ENCODE measurements at places on chromosomes 16 and 17.
A peak's percentile ranks its signal among the peaks of the same experiment; 100 is the strongest.

- no peak for DNase-seq
Measured at GRCh38 chr16:88472637-88473205, 19.6 kb downstream of the ZFPM1 start.

DNA sequence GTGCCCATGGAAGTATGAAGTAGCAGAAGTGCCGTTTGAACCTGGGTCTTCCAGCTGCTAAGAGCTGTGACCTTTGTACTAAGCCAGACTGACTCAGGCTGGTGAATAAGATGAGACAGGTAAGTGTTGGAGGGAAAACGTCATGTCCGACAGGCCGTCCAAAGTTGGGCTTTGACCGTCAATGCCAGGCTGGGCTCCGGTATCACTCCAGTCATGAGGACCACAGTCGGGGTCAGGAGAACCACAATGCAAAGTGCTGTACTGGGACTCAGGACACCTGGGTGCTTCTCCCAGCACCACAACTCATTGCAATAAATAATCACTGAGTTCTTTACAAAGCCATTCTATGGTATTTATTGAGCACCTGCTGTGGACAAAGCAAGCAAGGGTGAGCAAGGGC lies 268.6 kb downstream of the HAPSTR1 start:
- DNase-seq, result no peak

DNA sequence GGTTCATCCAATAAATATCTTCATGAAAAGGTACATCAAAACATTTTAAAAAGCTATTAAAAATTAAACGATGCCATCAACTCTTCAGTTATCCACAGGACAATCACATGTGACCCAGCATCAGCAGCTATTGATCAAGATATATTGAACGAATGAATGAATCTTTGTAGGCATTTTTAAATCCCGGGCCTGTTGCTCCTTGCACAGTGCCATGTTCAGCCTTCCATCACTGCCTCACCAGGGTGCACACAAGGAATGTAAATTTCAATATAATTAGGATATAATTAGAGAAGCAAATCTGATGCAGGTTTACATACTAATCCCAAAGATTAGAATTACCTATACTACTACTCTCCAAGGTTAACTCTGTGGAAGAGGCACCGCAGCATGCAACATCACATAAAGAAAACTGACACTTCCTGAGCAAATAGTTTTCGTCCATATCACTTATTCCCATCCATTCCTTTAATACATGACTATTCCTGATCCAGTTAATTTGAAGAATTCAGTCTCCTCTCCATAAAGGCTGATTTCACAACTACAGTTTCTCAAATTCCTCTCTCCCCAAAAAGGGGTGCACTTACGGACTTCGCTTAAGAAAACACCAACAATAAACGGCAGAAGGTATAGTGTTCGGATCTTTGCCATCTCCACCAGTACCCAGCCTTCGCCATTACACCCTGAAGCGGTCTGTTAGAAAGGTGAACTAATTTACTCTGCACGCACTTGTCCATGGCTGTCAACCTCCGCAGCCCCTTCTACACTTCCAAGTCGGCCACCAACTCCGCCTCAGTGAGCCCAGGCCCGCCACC lies 938 bp downstream of the NCOR1 start:
- DNase-seq, result peak; percentile 49

- DNase-seq, result no peak
Measured at GRCh38 chr16:49970797-49971431, 54.1 kb upstream of the CNEP1R1 start.

- DNase-seq, result no peak
Measured at GRCh38 chr17:54372069-54372749, 528.4 kb upstream of the TOM1L1 start.

DNA sequence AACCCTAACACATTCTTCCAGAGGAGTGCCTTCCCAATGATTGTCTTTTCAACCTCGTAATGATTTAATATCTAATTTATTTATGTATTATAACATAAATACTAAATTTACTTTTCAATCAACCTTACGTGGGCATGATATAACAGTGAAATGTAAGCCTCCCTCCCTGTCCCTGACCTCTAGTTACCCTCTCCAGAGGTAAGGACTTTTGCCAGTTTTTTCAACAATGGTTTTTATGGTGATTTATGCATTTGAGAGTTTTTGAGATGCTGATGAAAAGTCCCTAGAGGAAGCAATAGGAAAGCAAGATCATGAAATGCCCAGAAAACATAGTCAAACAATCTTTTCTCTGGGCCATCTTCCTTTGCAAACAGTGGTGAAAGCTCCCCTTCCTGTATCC lies 35.2 kb upstream of the PLLP start:
- no peak for DNase-seq

- peak; percentile 58 for DNase-seq
Measured at GRCh38 chr16:1678500-1679098, 520 bp downstream of the JPT2 start.

DNA sequence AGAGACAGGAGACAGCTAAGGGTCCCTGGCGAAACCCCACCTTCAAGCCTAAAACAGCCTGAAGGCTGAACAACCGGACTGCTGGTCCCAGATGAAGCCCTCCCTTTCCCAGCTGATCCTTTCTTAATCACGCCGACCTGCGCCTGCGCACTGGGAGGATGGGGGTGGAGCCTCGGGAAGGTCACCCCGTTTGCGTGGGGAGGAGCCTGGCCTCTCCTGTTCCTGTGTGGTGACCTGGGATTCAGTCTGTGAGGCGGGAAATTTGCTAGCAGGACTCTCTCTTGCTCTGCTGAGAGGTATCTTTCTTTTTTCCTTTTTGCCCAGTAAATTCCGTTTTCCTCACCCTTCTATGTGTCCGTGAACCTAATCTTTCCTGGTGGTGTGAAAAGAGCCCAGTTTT lies 9.6 kb downstream of the FAM20A start:
- no peak for DNase-seq

DNA sequence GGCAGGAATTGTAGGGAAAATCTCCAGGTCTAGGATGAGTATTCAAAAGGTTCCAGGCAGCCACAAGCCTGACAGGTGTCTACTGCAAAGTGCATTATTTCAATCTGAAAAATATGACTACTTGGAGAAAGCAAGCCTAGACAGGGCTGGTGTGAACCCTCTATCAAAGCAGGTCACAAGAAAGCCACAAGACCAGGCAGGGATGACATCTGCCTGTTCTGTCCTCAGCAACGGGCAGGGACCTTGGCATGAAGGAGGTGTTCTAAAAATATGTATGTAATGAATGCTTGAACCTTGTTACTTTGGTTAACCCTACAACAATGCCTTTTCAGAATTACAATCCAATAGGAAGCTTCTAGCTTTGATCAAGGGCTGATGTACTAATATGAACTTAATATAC lies 1.2 kb upstream of the COX6A2 start:
- DNase-seq, result no peak

- DNase-seq, result no peak
Measured at GRCh38 chr16:68776821-68777485, 39.9 kb downstream of the CDH1 start.

GRCh38 chr17:8873801-8874715 lies 6.6 kb upstream of the PIK3R6 start:
- DNase-seq, result no peak

DNA sequence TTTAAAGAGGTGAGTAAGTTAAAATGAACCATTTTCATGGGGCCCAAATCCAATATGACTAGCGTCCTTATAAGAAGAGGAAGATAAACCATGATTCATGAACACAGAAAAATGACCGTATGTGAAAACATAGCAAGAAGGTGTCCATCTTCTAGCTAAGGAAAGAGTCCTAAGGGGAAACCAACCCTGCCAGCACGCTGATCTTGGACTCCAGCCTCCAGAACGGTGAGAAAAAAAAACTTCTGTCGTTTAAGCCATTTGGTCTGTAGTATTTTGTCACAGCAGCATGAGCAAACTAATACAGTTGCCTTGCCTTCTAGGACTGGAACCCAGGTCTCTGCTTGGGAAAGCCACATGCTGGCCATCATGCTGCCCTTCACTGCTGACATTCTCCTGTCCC lies 4.2 kb upstream of the TMEM132E start:
- DNase-seq, result no peak

- peak; percentile 30 for DNase-seq
Measured at GRCh38 chr16:31354394-31355291, at the start of gene ITGAX. TSS of gene ITGAX (plus strand) at chr16:31355176. CDS start at chr16:31355255, 79 bp downstream.

- no peak for DNase-seq
Measured at GRCh38 chr16:56298948-56299596, 107.8 kb downstream of the GNAO1 start.

GRCh38 chr17:17151962-17152361 lies 54.2 kb downstream of the PLD6 start:
- peak; percentile 98 for DNase-seq

GRCh38 chr17:77916264-77916663 lies 42.2 kb upstream of the TNRC6C start:
- no peak for DNase-seq

DNA sequence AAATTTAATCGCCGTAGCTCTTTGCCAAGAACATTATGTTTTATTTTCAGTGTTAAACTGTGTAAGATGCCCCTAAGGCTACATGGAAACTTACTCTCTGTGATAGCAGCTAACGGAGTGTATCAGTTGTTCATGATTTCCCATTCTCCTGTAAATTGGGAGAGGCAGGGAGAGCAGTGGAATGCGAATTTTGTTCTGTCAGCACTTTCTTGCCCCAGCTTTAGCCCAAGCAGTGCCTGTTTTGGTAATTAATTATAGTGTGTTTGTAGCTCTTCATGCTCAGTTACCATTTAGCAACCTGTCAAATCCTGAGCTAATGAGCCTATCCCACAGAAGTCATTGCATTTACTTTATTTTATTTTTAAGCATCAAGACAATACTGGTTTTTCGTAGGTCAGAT lies 475.1 kb upstream of the RBFOX1 start:
- no peak for DNase-seq

- no peak for DNase-seq
Measured at GRCh38 chr17:61593426-61593825, 2.4 kb upstream of the NACA2 start.

- DNase-seq, result no peak
Measured at GRCh38 chr17:7343250-7343649, 6.9 kb downstream of the ACAP1 start.

GRCh38 chr17:51056813-51057510 lies 63.7 kb downstream of the SPAG9 start:
- peak; percentile 95 for DNase-seq

DNA sequence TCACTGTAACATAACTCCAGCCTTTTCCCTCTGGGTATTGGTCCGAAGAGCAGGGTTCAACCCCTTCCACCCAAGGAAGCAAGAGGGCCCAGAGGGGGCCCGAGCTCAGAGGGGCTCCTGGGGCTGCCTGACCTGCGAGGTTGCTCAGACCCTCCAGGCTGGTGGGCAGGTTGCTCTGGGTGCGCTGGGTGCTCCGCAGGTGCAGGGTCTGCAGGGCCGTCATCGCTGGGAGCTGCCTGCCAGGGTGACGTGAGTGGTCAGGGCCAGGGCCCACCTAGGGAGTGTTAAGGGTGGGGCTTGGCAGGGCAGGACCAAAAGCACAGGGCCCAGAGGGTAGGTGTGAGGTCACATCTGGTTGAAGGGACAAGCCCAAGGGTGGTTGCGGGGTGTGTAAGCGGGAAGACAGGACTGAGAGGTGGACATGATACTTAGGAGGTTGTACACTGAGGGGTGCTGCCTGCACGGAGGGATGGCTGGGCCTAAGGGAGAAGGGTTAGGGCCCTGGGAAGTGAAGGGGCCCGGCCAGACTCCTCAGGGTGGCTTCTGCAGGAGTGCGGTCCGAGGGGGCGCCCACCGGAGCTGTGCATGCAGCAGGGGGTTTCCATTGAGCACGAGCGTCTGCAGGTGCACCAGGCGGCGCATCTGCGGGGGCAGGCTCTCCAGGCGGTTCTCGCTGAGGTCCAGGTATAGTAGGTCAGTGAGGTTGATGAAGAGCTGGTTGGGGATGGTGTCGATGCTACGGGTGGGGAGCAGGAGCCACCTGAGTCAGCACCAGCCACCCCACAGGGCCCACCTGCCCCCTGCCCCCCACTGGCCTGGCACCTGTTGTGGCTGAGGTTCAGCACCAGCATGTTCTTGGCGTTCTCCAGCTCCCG lies 4.4 kb downstream of the FLII start:
- DNase-seq, result no peak

DNA sequence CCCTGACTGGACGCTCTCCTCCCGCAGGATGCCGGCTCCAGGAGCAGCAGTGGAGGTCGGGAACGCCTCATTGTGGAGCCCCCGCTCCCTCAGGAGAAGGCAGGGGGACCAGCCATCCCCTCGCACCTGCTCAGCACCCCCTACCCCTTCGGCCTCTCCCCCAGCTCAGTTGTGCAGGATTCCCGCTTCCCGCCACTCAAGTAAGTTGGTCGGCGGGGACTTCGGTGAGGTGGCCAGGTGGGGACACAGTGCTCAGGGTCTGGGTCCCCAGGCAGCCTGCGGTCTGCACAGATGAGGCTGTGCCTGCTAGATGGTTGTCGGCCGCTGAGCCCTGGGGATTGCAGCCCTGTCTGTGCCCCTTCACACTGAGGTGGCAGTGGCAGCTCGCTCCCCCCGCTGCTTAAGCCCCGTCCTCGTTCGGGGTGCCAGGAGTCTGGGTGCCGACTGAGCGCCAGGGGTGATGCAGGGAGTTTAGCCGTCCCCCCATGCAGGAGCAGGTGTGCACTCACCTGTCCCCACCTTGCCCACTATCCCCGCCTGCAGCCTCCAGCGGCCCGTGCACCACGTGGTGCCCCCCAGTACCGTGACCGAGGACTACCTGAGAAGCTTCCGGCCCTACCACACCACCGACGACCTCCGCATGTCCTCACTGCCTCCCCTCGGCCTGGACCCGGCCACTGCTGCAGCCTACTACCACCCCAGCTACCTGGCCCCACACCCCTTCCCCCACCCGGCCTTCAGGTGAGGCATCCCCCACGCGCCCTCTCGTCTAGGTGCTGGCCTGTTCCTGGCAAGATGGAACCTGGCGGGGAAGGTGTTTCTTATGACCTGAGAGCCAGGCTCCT lies 34.3 kb downstream of the GINS2 start:
- DNase-seq, result no peak

GRCh38 chr17:45722161-45722560 lies 62.0 kb upstream of the CRHR1 start:
- peak; percentile 27 for DNase-seq

DNA sequence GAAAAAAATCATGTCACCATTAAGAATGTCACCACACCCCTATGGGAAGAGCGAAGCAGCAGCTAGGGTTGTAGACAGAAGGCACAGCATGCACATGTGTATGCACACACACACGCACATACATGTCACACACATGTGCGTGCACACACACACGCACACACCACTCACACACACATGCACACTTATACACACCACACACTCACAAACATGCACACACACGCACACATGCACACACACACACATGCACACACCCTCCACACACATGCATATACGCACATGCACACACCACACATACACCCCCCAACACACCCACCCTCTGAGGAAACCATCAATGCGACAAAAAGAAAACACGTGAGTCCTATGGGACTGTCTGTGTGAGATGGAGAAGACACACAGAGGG lies 205.4 kb downstream of the ENGASE start:
- DNase-seq, result no peak

DNA sequence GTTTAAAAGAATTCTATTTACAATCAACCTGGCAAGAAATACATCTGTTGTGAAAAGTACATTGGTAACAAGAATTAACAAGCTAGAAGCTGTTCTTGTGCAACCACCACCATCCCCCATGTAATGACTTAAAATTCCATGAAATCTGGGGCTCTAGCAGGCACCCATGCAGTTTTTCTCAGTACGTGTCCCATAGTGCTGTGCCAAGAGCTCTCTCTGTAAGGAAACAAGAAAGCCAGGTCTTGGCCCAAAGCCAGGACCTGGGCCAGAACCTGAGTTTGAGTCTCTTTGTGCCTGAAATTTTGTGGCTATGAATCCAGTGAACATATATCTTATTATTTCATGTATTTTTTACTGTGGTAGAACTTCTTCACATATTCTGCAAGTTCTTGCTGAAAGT lies 46.6 kb downstream of the NUP93 start:
- DNase-seq, result peak; percentile 44

GRCh38 chr17:59694344-59694743 lies 12.9 kb downstream of the PTRH2 start:
- DNase-seq, result no peak
